Right ventricle myocardium superior (tissue), 1 donor: ENCODE measurements at places on chromosomes 1 and 21. TPM values are rescaled to one million over a fixed set of nuclear protein-coding genes. Genes with fewer than 3 reads are reported as not detected.

DNA sequence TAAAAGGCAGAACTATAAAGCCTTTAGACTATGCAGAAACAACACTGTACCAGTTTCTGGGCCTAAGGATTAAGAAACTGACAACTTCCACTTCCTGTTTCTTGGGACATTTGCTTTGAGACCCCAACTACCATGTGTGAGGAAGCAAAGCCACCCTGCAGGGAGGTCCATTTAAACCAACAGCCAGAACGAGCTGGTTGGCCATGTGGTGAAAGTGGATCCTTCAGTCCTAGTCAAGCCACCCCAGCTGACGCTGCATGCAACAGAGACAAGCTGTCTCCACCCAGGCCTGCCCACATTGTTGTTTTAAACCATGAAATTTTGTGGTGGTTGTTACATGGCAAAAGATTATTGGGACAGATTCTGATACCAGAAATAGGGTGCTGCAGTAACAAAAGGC, 31.8 kb upstream of the SLFNL1 start:
- DNase-seq, result no peak

DNA sequence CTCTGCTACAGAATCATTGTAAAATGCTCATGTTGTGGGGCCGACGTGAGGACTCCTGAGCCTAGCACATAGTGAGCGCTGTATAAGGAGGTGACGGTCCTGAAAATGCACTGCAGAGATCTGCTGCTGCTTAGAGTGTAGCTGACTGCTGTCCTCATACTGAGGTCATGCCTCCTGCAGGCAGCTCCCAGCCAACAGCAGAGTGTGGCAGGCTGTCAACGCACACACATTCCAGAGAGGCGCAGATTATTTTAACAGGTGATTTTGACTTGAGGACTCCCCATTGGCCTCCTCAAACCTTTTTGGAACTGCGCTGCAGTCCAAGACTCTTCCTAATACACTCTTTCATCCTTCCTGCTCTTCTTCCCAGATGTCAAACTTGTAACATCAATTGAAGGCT, 119.8 kb upstream of the KCNJ6 start:
- DNase-seq, result peak; percentile 39

- no peak for DNase-seq
These were observed 46.4 kb downstream of the VPS13D start for GRCh38 chr1:12276225-12276624.

GRCh38 chr1:63779338-63780211, 5.8 kb downstream of the ROR1 start:
- DNase-seq, result no peak

DNA sequence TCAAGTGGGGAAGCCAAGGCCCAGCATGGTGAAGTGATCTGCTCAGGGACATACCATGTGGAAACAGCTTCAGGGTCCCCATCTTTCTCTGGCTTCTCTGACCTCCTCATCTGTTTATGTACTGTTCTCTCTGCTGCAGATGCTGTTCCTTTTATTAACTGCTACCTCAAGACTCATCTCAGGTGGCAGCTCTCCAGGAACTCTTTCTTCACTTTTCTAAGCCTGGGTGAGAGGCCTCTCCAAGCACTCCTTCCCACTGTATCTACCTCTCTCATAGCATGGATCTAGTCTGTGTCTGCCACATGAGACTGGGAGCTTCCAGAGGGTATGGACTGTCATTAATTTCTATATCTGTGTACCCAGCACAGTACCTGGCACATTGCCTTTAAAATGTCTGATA, 73.4 kb upstream of the PPM1J start:
- DNase-seq, result no peak

GRCh38 chr1:175839779-175840669, 96.6 kb upstream of the TNR start:
- DNase-seq, result no peak

DNA sequence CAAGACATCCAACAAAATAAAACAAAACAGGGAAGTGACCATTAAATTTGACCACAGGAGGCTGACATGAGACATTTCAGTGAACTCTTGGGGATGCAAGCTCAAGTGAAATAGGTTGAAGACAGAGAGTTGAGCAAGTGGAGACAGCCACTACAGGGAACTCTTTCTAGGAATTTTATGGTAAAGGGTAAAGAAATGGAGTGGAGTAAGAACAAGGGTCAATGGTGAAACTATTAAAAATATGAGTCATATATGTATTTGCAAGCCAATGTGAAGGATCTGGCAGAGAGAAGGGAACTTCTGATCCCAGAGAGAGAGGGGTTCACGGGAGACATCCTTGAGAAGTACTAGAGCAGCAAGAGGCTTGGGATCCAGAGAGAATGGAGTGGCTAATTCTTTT, 9.1 kb upstream of the TRABD2B start:
- DNase-seq, result no peak

GRCh38 chr21:16908077-16908476, 604.8 kb upstream of the CXADR start:
- no peak for DNase-seq

KPRP gene
- total RNA-seq, result not detected

GRCh38 chr1:51392241-51392640, 61.9 kb upstream of the TTC39A start:
- DNase-seq, result no peak

DNA sequence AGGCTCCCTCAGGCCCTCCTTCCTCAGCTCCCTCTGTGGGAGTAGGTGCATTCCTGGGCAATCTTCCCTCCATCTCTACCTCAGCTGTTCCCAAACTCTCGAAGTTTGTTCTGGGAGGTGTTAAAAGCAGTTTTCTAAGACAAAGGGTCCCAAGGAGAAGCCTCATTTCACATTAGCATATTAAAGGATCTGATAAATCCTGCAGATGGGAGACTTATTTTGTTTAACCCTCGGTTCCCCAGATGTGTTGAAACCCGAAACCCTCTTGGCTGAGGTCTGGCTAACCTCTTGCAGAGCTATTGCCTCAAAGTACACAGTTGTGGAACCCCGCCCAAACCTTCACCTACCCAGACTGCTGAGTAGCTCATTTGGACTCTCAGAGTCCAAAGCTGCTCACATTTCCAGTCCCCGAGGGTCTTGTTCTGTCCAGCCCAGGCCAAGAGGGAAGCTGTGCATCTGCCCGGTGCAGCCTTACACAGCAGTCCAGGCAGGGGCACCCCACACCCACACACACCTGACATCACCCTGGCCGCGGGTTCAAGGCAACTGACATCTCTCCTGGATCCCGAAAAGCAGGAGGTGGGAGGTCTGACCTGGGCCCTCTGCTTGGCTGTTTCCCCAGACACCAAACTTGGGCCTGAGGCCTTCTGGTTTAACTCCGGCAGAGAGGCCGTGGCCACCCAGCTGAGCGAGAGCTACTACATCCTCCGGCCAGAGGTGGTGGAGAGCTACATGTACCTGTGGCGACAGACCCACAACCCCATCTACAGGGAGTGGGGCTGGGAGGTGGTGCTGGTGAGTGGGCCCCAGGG, 19.5 kb upstream of the SELENON start:
- peak; percentile 27 for DNase-seq

DNA sequence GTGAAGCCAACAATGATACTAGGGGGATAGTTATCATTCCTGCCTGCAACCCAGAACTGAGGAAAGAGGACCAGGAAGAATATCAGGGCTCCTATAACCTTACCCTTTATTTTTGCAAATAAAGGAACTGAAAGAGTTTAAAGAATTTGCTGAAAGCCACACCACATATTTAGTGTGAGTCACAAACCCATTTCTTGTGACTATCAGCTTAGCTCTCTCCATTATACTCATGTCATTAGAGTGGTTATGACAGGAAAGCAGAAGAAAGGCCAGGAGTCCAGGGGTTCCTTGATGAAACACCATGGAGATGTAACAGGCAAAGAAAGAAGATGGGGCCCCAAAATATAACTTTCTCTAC, 141.1 kb upstream of the SAMSN1 start:
- no peak for DNase-seq

DLGAP3 gene
- total RNA-seq, result 0.08 TPM

SPATA46 gene
- total RNA-seq, result not detected

NDUFS2 gene
- 308 TPM for total RNA-seq

- DNase-seq, result peak; percentile 86
These were observed 1.6 kb upstream of the MMP23B start for GRCh38 chr1:1630191-1630964.

AIM2 gene
- 0.56 TPM for total RNA-seq

TEKT2 gene
- total RNA-seq, result not detected

GRCh38 chr1:95640746-95641145, 406.7 kb downstream of the RWDD3 start:
- no peak for DNase-seq

SLC30A2 gene
- total RNA-seq, result 3.0 TPM

- no peak for DNase-seq
These were observed 89.4 kb downstream of the LPAR3 start for GRCh38 chr1:84803604-84804003.

FCGR2B gene
- 17.5 TPM for total RNA-seq

GREM2 gene
- total RNA-seq, result not detected

TENT5C gene
- 18.7 TPM for total RNA-seq

DNA sequence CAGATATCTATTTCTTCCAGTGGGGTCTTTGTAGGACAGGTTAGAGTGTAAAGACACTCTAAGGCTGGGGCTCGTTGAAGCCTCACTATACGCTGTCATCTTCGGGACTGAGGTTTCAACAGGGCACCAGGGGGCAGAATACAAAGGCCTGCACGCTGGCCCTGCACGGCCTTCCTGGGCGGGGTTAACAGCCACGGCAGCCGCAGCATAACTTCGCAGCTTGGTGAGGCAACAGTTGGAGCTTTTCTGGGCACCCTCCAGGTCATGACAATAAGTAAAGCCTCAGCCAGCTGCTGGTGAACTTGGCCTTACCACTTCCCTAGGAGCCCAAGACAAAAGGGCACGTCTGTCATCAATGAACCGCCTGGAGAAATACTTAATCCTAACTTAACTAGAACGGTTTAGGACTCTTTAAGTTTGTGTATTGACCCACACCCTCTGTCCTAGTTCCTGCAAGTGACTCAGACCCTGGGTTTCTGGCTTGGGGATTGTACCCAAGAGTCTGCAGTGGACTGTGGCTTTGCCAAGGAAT, 2.3 kb upstream of the RUNX1 start:
- DNase-seq, result peak; percentile 92

- DNase-seq, result no peak
These were observed 28.6 kb downstream of the TRIM67 start for GRCh38 chr1:231190456-231190855.

DNA sequence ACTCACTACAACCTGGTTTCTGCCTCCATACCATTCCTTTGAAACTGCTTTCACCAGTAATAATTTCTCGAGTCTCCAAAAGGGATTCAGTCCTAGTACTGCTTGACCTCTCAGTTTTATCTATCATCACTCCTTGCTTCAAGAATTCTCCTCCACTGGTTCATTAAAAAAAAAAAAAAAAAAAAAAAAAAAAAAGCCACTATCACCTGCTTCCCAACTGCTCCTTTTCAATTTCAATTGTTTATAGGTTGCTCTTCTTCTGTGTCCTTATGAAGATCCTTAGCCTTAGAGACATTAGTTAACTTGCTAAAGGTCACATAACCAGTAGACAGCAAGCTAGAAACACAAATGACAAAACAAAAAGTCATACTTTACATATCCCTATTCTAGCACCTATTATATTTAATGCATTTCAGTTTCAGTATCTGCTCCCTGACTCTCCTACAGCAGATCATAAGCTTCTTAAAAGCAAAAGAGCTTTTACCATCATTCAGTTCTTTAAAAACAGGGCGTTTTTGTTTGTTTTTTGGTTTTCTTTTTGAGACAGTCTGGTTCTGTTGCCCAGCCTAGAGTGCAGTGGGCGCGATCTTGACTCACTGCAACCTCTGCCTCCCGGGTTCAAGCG, 7.1 kb downstream of the NRDC start:
- no peak for DNase-seq

- no peak for DNase-seq
These were observed 17.6 kb upstream of the CBR3 start for GRCh38 chr21:36117286-36117741.

GRCh38 chr1:52665006-52665941, 32.3 kb downstream of the SHISAL2A start:
- no peak for DNase-seq

SYDE2 gene
- total RNA-seq, result 21.4 TPM

DNA sequence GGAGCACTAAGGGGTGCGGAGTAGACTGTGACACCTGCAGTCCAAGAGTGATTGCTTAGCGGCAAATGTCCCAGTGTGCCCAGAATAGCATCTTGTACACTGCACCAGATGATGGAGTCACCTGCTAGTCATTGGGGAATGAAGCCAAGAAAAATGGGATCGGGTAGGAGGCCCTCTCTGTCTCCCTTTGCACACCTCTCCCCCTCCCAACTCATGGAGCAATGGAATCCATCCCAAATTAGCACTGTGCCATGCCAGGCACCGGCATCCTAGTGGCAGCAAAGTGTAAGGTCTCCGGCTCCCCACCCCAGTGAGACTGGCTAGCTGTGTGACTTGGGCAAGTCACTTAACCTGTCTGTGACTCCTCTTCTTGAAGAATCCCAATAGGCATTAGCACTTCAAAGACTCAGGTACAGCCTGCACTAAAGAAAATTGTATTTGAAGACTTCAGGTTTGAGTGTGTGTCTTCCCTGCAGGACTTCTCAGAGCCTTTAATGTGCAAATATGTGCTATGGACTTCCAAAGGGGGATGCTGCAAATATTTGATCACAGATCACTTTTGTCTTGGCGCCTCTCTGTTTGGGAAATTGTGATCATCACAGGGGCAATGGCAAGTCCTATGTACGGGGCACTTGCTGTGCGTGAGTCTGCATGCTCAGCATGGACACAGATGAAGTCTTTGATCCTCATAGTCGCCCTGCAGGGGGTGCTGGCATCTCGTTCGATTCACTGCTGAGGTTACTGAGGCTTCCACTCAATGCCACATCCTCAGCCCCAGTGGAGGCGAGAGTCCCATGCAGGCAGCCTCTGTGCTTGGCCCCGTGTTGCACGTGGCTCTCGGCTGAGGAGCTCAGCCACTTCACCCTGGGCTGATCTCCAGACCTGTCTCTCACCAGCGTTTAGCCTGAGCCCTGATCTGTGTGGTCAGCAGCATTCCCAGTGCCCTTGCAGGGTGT, 272.9 kb upstream of the C1orf174 start:
- no peak for DNase-seq

ACADM gene
- total RNA-seq, result 401 TPM

UQCRHL gene
- 6.1 TPM for total RNA-seq

DNA sequence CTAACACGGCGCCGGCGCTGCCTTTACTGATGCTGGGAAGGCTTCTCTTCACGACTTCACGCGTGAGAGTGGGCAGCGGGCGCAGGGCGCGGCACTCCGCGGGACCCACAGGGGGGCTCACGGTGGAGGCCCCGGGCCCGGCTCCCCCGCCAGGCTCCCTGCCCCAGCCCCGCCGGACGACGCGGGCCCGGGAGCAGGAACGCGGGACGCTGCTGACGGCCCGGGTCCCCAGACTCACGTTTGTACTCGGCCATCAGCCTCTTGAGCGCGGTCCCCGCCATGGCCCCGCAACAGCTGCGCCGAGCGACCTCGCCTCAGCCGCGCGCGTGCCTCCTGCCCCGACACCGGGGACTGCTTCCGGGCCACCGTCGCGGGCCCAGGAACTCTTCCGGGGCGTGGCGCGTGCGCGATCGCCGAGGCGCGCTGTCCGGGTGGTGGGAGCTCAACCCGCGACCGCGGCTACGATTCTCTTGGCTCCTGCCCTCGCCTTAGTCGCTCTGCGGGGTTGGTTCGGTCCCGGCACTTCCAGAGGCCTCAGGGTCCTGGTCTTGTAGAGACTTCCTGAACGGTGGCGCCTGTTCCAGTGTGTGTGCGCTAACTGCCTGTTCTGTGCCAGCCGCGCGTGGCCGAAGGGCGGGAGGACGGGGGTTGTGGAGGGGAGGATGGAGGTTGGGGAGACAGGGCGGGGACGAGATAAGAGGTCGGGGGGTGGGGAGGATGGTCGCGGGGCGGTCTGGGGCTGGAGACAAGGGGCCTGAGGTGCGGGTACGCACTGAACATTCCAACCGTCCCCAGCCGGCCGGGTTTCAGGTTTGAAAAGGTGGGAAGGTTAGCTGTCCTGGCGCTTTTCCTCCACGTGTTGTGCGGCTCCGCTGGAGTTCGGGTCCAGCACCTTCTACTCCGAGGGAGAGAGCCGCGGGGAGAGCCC, at the start of gene UBE2G2:
UBE2G2 (minus strand) TSS at position 353 of the 928 bp plus-strand sequence; CDS start at position 281, 72 bp downstream.
- DNase-seq, result peak; percentile 90

CORT gene
- total RNA-seq, result 0.32 TPM
